Hematopoietic multipotent progenitor cell treated with erythropoietin and hydrocortisone succinate and interleukin-3 and kit ligand, for 6 days (in vitro differentiated cells): ENCODE measurements at places on chromosomes 3 and 15.

DNA sequence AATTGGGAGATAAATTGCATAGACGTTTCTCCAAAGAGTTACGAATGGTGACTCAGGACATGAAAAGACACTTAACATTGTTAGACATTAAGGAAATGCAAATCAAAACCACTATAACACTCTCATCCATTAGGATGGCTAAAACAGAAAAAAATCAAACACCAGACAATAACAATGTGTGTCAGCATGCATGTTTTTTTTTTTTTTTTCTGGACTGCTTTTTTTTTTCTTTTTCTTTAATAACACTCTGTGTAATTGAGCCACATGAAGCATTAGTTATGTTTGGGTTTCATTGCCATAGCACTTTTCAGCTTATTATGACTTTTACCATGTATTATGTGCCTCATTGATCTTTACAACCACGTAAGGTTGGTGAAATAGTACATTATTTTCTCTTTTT is 95.0 kb downstream of the NFKBIZ start:
- DNase-seq: no peak

- DNase-seq: peak; percentile 58
Measured at GRCh38 chr3:22734756-22735155, 468.4 kb upstream of the UBE2E2 start.

DNA sequence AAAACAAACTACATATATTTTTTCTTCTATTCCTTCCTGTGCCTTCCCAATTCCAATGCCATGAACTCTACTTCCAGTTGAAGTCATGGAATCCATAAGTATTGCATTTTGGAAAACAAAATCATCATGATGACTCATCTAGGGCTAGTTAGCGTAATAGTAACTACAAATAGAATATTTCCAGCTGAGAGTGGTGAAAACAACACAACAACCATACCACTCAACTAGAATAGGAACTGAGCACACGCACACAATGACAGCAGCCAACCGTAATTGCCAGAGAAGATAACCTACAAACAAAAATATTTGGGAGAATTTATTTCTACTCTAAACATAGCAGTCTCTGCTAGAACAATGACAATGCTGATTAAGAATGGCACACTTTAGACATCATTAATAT is 225.9 kb downstream of the FGF12 start:
- DNase-seq: no peak

- DNase-seq: peak; percentile 56
Measured at GRCh38 chr15:43093026-43093425, 12.8 kb downstream of the UBR1 start.
